Coronary artery (tissue), 2 donors: ENCODE measurements at places on chromosomes 7 and 10.

GRCh38 chr10:72598769-72599701 is 26.8 kb downstream of the MICU1 start:
- DNase-seq, result no peak

DNA sequence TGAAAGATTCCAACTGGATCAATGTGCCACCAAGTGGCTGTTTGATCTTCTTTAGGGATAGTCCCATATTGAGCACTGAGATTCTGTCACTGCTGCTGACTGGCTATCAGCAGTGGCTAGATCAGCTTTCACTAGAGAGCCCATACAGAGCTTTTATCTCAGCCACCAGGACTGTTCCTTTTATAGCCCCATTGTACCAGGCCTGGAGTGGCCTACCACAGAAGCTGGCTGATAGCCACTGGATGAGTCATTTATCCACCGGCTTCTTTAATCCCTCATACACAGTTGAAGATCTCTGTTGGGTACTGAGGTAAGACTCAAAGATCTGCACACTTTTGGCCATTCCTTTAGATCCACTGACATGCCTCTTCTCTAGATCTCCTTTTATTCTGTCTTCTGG is 1101.1 kb downstream of the SORCS3 start:
- no peak for DNase-seq

- peak; percentile 73 for DNase-seq
Observed at GRCh38 chr10:103838862-103839518, 16.4 kb downstream of the SH3PXD2A start.

DNA sequence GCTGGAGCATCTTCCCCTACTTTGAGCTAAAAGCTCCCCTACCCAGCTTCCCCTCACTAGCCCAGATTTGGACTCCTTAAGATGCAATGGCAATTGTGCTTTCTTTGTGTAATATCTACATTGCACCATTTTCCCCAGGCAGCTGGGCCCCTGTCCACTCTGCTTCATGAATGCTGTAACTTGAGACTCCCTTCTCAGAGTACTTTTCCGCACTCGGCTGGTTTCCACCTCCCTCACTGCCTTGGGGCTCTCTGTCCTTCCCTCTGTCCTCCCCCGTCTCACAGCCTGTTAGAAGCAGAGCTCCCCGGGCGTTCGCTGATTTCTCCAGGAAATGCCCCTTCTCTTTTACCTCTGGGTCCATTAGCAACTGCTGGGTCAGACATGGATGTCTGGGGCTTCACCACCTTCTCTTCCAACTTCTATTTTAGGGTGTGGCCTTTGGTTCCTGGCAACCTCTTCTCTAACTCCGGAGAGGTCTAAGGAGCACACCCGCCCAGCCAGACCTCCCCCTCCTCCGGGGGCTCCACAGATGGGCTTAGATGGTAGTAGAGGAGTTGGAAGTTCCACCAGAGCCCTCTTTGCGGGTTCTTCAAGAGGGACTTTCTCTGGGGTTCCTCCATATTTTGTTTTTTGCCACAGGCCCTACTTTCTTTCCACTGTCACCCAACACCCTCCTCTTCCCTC is 2.9 kb upstream of the TMEM72 start:
- no peak for DNase-seq

- peak; percentile 31 for DNase-seq
Observed at GRCh38 chr10:131269776-131270460, 41.6 kb downstream of the TCERG1L start.

- DNase-seq, result no peak
Observed at GRCh38 chr7:134420424-134421125, 38.3 kb downstream of the AKR1B1 start.

GRCh38 chr10:8058274-8059111 is 4.0 kb downstream of the GATA3 start:
- DNase-seq, result no peak
